Midbrain (tissue), 1 donor: ENCODE measurements at places on chromosomes 13 and 19.
A peak's percentile ranks its signal among the peaks of the same experiment; 100 is the strongest.

DNA sequence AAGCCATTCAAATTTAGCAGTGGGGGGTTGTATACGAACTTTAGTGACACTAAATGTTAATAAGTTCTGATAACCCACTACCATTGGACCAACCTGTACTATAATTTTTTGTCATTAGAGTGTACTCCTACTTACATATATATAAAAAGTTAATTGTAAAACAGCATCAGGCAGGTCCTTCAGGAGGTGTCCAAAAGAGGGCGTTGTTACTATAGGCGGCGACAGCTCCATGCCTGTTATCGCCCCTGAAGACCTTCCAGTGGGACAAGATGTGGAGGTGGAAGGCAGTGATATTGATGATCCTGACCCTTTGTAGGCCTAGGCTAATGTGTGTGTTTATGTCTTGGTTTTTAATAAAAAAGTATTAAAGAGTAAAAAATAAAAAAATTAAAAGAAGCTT lies 27.5 kb downstream of the SPRYD7 start:
- no peak for DNase-seq

- DNase-seq: no peak
Observed at GRCh38 chr19:58334691-58335249, 8.0 kb downstream of the ZSCAN22 start.

DNA sequence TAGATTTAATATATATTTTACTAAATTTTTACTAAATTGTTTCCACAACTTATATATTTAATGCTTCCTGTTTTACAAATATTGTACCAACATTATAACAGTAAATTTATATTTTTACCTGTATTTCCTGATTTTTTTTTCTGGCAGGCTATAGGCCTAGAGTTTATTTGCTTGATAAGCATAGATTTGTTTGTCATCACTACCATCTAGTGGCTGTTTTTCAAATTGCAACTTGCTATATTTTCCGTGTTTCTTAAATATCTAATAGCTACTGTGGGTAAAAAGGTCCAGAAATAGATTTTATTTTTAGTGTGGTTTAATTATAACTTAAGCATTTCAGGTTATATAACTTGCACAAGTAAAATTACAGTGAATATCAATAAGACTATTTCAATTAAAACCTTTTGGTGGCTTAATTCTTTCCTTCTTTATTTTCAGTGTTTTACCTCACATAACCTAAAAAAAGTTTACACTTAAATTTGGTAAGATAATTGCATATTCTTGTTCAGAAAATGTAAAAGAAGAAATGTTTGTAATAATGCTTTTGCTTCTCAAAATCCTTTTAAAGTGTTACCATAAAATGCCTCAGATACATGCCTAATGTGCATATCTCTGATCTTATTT lies 60.6 kb downstream of the NDFIP2 start:
- peak; percentile 85 for DNase-seq

GRCh38 chr19:30374865-30375552 lies 2.8 kb downstream of the ZNF536 start:
- peak; percentile 58 for DNase-seq

DNA sequence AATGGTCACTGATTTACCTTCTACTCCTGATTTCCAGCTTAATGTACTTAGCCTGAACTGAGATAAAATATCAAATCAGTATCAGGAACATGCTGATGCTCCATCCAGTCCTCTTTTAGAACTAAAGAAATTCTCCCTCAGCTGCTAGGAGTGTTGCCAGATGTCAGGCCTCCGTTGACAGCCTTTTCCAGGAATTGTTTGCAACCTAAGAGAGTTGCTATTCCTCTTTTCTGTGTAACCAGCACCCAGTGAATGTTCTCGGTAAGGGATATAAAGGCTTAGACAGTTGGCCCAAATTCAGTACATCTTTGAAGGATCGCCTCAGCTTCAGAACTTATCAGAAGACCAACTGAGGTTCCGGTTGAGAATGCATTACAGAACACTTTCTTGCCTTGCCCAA lies 559.0 kb downstream of the PCDH17 start:
- no peak for DNase-seq

- DNase-seq: no peak
Observed at GRCh38 chr19:35781650-35782049, 6.3 kb downstream of the ARHGAP33 start.

GRCh38 chr19:732148-733069 lies 18.5 kb upstream of the MISP start:
- DNase-seq: no peak

GRCh38 chr13:99294198-99294597 lies 13.0 kb downstream of the GPR183 start:
- DNase-seq: no peak

DNA sequence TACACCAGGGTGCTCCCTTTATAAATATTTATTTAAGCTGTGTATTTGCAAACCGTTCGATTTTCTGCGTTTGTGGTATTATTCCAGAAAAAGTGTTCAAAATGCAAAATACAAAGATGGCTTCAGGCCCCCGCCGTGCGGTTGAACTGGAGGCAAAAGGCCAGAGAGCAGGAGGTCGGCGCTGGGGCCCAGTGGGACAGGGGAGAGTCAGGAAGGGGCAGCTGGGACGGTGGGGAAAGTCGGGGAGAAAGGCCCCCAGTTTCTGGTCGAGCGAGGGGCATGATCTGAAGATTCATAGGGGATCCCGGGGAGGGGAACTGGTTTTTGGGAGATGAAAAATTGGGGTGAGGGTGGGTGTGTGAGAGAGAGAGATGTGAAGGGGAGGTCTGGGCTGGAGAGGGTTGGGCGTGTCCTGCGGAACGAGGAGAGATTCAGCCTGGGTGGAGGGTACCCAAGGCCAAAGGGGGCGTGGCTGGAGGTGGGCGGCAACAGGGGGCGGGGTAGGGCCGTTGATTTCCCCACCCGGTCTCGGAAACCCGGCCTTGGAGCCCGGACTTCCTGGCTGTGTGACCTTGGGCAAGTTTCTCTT lies 678 bp downstream of the ISOC2 start:
- DNase-seq: no peak

DNA sequence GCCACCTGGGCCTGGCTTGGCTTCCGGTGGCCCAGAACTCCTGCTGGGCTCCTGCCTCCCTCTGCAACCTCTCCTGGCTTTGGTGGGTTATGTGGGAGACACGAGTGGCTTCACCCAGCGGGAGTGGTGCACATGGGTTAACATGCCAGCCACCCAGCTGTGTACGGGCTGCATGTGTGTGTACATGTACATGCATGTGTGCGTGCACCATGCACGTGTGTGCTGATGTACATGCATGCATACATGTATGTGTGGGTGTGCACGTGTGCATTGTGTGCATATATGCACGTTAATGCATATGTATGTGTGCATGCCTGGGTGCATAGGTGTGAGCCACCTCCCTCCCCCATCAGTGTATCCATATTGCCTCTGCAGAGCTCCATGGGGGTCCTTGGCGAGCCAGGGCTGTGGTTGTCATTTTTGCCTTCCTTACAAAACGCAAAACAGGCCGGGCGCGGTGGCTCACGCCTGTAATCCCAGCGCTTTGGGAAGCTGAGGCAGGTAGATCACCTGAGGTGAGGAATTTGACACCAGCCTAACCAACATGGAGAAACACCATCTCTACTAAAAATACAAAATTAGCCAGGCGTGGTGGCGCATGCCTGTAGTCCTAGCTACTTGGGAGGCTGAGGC lies 12.5 kb downstream of the GNA11 start:
- DNase-seq: no peak

- DNase-seq: no peak
Observed at GRCh38 chr19:743168-743687, 7.7 kb upstream of the MISP start.
